Progenitor cell of endocrine pancreas (in vitro differentiated cells): ENCODE measurements at places on chromosomes 4 and X. TPM values are rescaled to one million over a fixed set of nuclear protein-coding genes. Genes with fewer than 3 reads are reported as not detected.

ZFP92 gene
- total RNA-seq: 0.38 TPM in 2 replicates

TREX2 gene
- total RNA-seq: 0.24 and 0.41 TPM in 2 replicates

ZNF41 gene
- 6.0 and 6.1 TPM in 2 replicates for total RNA-seq

CT45A5 gene
- not detected in 2 replicates for total RNA-seq

ARX gene
- total RNA-seq: 4.5 and 5.8 TPM in 2 replicates

LEF1 gene
- total RNA-seq: 2.1 and 3.2 TPM in 2 replicates

MTNR1A gene
- total RNA-seq: 2.6 and 2.7 TPM in 2 replicates

GPM6B gene
- 20.4 and 21.8 TPM in 2 replicates for total RNA-seq

NCBP2L gene
- total RNA-seq: not detected in 2 replicates

ADGRG2 gene
- total RNA-seq: 0.81 and 1.4 TPM in 2 replicates

CENPVL1 gene
- total RNA-seq: 1.4 TPM in 2 replicates

HTN3 gene
- total RNA-seq: not detected in 2 replicates

STPG2 gene
- 0.53 and 1.1 TPM in 2 replicates for total RNA-seq

IQCM gene
- total RNA-seq: not detected in 2 replicates

NPY5R gene
- 1.1 and 1.5 TPM in 2 replicates for total RNA-seq

ELK1 gene
- total RNA-seq: 24.7 and 25.5 TPM in 2 replicates

TEX28 gene
- total RNA-seq: not detected in 2 replicates

WAS gene
- 0.62 and 1.2 TPM in 2 replicates for total RNA-seq

MAGEA2 gene
- total RNA-seq: 0.22 TPM in 1 of 2 replicates, not detected in the other

SPANXD gene
- total RNA-seq: not detected in 2 replicates

GAK gene
- total RNA-seq: 116 and 119 TPM in 2 replicates

PKD2 gene
- total RNA-seq: 40.3 and 41.1 TPM in 2 replicates

GLUD2 gene
- 11.3 and 12.0 TPM in 2 replicates for total RNA-seq
